ENCODE measurements at places on chromosomes 3 and 15. TPM values are rescaled to one million over a fixed set of nuclear protein-coding genes. Genes with fewer than 3 reads are reported as not detected.

- no peak overlapping the region for H3K27ac ChIP-seq
- no peaks in the 10 kb centered on the region for H3K36me3 ChIP-seq
These were observed 14.7 kb downstream of the SLC6A1 start for GRCh38 chr3:11006986-11007933.

ABCC5 gene
- total RNA-seq = 13.8 TPM

DNA sequence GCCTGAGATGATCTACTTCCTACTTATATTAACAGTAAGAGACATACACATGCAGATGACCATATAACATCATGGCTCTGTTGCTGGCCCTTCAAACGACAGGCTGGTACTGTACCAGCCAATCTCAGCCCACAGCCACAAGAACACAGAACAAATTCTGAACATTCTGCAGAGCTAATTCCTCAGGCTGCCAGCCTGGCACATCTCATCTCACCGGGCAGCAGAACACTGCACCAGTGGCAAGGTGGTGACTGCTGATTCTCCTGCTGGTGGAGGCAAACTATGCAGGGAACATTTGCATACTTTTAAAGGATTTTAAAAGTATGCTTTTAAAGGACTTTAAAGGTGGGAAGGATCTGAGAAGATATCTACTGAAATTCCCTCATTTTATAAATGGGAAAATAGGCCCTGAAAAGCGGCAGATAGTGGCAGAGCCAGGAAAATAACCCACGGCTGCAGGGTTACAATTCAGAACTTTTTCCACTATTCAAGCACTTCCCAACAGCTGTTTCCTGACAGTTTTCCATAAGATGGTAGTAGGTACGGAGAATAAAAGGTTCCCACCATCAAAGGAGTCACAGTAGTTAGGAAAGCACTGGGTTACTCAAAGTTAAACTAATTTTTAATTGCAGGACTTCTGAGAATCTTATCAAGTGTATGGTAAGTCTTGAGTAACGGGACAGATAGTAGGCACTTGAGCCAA, 37.3 kb downstream of the SUMF1 start:
- no peak overlapping the region for H3K4me3 ChIP-seq
- H3K4me1 ChIP-seq = no peaks in the 10 kb centered on the region
- DNase-seq = no peak

GPR156 gene
- total RNA-seq = 0.42 TPM

- H3K4me1 ChIP-seq = peaks cover 6% of the 10 kb centered on the region
- H3K27me3 ChIP-seq = no peaks in the 10 kb centered on the region
- no peak overlapping the region for H3K4me3 ChIP-seq
- peaks cover 15% of the 10 kb centered on the region for H3K36me3 ChIP-seq
- no peak for DNase-seq
These were observed 195.6 kb downstream of the TCF12 start for GRCh38 chr15:57114070-57114469.

- H3K27ac ChIP-seq = no peak overlapping the region
- no peak overlapping the region for H3K4me3 ChIP-seq
- no peaks in the 10 kb centered on the region for H3K27me3 ChIP-seq
- H3K4me1 ChIP-seq = no peaks in the 10 kb centered on the region
- no peak for DNase-seq
These were observed 200.8 kb upstream of the IL12A start for GRCh38 chr3:159787794-159788205.

DNA sequence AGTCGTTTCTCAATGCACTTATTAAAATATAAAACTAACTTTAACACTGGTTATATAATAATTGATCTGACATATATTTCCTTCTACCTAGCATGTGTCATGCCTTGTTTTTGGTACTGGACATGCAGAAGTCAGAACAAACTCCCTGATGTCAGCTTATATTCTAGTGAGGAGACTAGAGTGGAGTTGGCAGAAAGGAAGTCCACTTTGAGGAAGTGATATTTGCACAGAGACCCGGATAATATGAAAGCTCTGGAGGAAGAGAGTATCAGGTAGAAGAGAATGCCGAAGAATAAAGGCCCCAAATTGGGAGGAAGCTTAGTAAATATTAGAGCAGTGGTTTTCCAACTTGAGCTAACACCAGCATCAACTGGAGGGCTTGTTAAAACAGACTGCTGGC, 24.6 kb upstream of the ZNF280D start:
- H3K27ac ChIP-seq = no peak overlapping the region
- no peaks in the 10 kb centered on the region for H3K36me3 ChIP-seq
- no peak for DNase-seq
- no peaks in the 10 kb centered on the region for H3K4me1 ChIP-seq
- no peak overlapping the region for H3K4me3 ChIP-seq

DNA sequence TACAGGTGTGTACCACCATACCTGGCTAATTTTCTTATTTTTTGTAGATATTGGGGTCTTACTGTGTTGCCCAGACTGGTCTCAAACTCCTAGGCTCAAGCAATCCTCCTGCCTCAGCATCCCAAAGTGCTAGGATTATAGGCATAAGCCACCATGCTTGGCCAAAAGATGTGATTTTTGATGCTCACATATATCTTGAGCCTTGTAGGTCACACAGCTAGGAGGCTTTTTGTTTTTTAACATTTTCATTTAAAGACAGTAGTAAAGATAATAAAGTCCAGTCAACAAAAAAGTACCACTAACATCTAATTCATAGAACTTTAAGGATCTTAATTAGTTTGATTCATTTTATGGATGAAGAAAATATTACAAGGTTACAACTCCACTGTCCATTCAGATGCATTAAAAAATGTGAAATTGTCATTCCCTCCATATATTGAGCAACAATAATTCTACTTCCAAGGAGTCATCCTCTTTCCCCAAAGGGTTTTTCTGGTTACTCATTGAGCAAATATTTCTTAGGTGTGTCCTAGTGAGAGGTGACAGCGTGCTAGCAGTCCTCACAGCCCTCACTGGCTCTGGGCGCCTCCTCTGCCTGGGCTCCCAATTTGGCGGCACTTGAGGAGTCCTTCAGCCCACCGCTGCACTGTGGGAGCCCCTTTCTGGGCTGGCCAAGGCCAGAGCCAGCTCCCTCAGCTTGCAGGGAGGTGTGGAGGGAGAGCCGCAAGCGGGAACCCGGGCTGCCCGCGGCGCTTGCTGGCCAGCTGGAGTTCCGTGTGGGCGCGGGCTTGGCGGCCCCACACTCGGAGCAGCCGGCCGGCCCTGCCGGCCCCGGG, 8.3 kb upstream of the TASOR start:
- no peak overlapping the region for H3K4me3 ChIP-seq
- no peaks in the 10 kb centered on the region for H3K27me3 ChIP-seq
- H3K36me3 ChIP-seq = no peaks in the 10 kb centered on the region
- no peak overlapping the region for H3K27ac ChIP-seq
- no peak for DNase-seq

DNA sequence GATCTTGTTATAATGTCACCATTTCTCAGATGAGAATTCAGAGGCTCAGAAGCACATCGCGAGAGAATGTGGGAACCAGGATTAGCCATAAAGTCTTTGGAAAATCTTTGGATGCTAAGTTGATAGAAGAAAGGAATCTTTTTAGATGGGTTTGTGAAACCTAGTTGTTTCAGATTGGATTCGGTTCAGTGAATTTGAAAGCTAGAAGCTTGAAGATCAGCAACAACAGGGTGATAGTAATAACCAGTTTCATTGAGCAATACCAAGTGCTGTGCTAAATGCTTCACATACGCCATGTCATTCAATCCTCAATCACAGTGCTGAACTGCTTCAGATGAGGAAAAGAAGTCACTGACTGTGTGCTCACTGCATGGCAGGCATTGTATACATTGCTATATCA, 47.4 kb upstream of the MITF start:
- DNase-seq = no peak
- H3K4me1 ChIP-seq = peaks cover 7% of the 10 kb centered on the region
- H3K27me3 ChIP-seq = no peaks in the 10 kb centered on the region
- no peaks in the 10 kb centered on the region for H3K36me3 ChIP-seq
- no peak overlapping the region for H3K4me3 ChIP-seq

GRCh38 chr3:71581457-71582035, 2.0 kb downstream of the FOXP1 start:
- H3K4me1 ChIP-seq = peaks cover 38% of the 10 kb centered on the region
- H3K4me3 ChIP-seq = peak overlapping the region; percentile 97

GRCh38 chr3:17577796-17578520, 164.5 kb downstream of the TBC1D5 start:
- H3K27me3 ChIP-seq = no peaks in the 10 kb centered on the region
- no peak overlapping the region for H3K27ac ChIP-seq
- no peak for DNase-seq

DNA sequence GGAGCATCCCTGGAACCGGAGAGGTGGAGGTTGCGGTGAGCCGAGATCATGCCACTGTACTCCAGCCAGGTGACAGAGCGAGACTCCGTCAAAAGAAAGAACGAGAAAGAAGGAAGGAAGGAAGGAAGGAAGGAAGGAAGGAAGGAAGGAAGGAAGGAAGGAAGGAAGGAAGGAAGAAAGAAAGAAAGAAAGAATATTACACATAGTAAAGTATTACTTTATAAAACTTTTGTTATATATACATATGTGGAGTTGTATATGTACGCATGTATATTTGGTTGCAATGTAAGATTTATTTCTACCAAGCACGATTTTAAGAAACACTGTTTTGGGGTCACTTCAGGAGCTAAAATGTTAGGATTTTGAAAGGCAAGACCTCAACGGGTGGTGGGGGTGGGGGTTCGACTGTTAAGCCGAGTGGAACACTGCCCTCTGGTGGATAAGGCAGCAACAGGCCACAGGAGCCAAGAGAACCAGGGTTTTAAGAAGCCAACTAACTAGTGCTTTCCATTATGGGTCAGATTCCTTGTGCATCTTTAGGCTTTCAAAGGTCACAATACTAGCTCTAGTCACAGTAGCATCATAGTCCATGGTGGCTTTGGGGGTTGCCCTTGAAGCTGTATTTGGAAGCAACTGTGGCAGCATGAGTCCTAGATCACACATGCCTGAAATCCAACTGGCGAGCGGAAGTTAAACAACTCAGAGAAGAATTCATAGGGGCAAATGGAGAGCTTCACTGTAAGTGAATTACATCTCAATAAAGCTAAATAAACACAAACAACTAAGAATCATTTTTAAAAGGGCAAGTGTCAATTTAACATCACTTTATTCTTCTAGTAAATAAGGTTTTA, 22.5 kb downstream of the GLB1 start:
- H3K27ac ChIP-seq = no peak overlapping the region
- H3K4me1 ChIP-seq = peaks cover 2% of the 10 kb centered on the region
- peaks cover 2% of the 10 kb centered on the region for H3K36me3 ChIP-seq
- no peaks in the 10 kb centered on the region for H3K27me3 ChIP-seq

SLC33A1 gene
- total RNA-seq = 26.6 TPM

DNA sequence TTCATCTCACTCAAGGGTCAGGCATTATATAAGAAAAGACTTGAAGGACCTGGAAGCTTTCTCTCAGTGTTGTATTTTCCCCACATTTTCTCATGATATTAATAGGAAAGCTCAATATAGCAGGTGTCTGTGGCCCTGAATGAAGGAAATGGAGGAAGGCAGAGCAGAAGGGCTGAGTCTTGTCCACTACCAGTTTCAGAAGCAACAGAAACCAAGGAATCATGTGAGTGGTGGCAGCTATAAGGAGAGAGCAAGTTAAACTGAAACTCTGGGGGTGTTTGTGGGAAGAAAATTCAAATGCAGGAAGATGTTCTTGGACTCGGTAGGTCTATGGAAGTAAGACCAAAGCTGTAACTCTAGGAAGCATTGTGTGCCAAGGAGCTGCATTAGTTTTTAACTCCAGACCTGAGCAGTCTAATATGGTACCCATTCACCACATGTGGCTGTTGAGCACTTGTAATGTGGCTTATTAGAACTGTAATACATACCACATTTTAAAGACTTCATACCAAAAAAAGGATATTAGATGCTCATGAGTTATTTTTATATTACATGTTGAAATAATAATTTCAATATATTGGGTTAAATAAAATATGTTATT, 278.8 kb upstream of the GADL1 start:
- no peaks in the 10 kb centered on the region for H3K36me3 ChIP-seq
- no peaks in the 10 kb centered on the region for H3K4me1 ChIP-seq
- DNase-seq = no peak
- no peak overlapping the region for H3K4me3 ChIP-seq

- no peak for DNase-seq
- H3K4me3 ChIP-seq = no peak overlapping the region
- H3K4me1 ChIP-seq = peaks cover 3% of the 10 kb centered on the region
- no peak overlapping the region for H3K27ac ChIP-seq
- H3K27me3 ChIP-seq = no peaks in the 10 kb centered on the region
These were observed 7.2 kb downstream of the RNF13 start for GRCh38 chr3:149820183-149820582.

GRCh38 chr15:51765751-51766150, 14.4 kb downstream of the TMOD2 start:
- no peaks in the 10 kb centered on the region for H3K4me1 ChIP-seq
- H3K36me3 ChIP-seq = peaks cover 4% of the 10 kb centered on the region
- no peak overlapping the region for H3K4me3 ChIP-seq
- no peak for DNase-seq
